ENCODE measurements at places on chromosomes 11 and 22. TPM values are rescaled to one million over a fixed set of nuclear protein-coding genes. Genes with fewer than 3 reads are reported as not detected.

DNA sequence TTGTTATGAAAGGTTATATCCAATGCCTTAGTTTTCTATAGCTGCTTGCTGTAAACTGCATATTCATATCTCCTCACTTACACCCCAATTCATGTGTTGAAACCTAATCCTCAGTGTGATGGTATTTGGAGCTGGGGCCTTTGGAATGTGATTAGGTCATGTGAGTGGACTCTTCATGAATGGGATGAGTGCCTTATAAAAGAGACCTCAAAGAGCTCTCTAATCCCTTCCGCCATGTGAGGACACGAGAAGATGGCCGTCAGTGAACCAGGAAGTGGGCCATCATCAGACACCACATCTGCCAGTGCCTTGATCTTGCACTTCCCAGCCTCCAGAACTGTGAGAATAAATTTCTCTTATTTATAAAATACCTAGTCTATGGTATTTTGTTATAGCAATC is 79.3 kb downstream of the CYP2R1 start:
- no peak for DNase-seq

TSPAN32 gene
- polyA plus RNA-seq, result 4.1 TPM

- no peak for DNase-seq
These were observed 16.1 kb downstream of the SCUBE1 start for GRCh38 chr22:43327157-43327438.

ZNF214 gene
- polyA plus RNA-seq, result 10.3 TPM

DNA sequence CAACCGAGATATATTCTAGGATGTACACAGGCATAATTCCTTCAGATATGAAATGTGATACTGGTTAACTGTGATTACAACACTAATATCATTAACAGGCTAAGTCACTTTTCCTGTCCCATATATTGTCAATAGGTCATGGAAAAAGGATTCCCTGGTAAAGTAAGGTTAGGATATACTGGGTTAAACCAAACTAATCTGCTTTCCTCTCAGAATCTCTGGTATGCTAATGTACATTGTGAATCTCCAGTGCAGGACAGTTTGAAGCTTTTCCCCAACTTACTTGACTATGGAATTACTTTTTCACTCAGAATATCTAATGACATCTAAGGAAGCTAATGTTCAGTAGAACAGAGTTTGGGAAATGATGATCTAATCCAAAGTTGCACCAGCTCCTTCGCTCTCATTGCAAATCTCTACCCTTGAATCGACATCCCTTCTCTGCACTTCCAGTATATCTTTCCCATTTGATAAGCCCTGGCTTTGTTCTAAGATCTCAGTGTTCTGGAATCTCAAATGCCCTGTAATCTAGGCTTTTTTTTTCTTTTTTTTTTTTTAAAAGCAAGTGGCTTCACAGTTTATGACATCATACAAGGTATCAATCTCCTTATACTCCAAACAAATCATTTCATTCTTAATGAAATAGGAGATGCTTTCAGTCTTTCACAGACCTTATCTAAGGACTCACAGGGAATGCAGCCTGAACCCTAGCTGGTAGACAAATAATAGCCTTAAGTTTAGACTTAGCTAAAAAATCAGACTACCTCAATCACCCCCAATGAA is 43.8 kb downstream of the COPB1 start:
- DNase-seq, result no peak

OR5A1 gene
- polyA plus RNA-seq, result not detected

Data from left lung (tissue), 14 donors.